ENCODE measurements at places on chromosomes 16 and 17.

DNA sequence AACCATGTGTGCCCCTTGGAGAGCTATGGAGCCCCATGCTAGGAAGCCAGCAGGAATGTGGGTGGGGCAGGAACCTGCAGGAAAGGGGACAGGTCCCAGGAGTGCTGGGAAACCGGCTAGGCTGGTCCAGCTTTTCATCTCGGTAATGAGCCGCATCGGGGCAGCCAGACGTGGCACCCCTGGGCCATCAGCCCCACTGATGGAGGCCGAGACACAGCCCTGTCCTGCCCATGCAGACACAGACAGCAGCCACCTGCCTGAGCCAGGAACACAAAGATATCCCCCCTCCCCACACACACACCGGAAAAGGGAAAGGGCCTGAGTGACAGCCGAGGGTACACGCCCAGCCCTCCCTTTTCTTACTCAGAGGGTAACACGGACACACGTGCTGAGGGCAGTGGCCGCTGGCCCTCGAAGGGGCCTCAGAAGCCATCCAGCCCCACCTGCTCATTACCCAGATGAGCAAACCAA is 18.1 kb downstream of the PPL start:
- DNase-seq = no peak

DNA sequence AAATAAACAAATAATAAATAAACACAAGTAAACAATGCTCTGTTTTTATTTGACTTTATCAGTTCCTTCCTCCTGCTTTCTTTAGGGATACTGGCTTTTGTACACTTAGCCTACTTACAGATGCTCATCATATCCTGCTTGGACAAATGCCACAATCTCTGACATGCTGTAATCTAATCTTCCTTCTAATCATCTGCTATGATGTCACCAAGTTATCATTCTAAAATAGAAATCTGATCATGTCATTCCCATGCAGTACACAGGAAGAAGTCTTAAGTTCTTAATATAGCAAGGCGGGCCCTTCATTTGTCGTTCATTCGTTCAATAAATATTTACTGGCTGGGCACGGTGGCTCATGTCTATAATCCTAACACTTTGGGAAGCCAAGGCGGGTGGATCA is 9.1 kb upstream of the UBB start:
- DNase-seq = no peak

GRCh38 chr16:4515611-4516233 is 22.9 kb downstream of the CDIP1 start:
- no peak for DNase-seq

- DNase-seq = peak; percentile 72
These were observed 16.5 kb upstream of the EEF2K start for GRCh38 chr16:22189473-22190080.

GRCh38 chr16:30054451-30054850 is 11.1 kb upstream of the ALDOA start:
- DNase-seq = no peak

- no peak for DNase-seq
These were observed 47.4 kb downstream of the CYB561 start for GRCh38 chr17:63398680-63399079.

DNA sequence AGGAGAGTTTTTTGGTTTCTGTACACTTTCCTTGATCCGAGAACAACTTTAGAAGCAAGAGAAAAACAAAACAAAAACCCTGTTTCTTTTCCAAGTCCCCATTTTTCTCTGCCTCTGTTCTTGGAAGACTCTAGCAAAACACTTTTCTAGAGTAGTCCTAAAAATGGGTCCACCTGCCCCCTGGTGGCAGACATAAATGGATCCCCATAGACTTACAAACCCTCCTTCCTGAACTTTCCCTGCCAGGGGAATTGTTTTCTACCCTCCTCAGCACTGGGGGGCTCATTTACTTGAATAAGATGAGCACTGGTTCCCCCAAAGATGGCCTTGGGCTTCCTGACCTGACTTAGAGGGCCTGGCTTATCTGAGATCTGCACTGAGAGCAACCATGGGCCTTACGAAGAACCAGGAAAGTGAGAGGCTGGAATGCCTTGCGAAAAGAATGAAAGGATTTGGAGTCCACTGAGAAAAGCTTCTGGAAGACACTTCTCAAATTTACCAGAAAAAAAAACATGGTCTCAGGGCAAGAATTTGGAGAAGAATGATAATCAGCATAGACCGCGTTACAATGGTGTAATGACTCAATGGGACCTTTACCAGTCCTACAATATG is 48.0 kb upstream of the CDYL2 start:
- no peak for DNase-seq

DNA sequence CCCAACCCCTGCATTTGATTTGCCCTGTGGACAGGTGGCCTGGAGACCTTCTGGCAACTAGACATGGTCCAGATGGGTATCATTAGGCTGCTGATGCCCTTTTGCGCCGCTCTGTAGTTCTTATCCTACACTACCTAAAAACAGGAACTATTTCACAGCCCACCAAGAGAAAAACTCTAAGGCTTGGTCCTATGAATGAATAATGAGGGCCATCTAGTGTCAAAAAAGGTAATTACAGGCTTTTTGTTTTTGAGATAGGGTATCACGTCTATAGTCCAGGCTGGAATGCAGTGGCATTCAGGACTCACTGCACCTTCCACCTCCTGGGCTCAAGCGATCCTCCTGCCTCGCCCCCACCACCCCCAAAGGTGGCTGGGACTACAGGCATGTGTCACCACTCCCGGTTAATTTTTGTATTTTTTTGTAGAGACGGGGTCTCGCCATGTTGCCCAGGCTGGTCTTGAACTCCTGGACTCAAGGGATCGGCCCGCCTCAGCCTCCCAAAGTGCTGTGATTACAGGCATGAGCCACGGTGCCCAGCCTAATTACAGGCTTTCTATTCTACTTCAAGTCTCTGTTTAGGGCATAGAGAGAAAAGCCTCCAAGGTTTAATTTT is 20.9 kb downstream of the COIL start:
- DNase-seq = no peak

DNA sequence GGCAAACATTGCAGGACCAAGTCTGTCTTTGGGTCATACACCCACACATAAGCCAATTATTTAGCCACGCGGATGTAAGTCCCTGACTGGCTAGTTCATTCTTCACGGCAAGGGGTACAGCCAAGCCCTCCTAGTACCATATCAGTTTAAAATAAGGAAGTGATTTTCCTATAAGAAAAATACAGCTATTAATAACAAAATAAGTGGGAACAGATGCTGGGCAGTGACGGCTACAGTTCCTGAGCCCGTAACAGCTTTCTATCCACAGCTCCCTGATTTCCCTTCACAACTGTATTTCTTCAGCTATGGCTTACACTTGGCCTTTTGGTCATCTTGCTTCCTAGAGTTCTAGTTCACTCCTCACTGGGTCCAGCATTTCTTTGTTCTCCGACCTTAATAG is 542.4 kb upstream of the C16orf82 start:
- no peak for DNase-seq

DNA sequence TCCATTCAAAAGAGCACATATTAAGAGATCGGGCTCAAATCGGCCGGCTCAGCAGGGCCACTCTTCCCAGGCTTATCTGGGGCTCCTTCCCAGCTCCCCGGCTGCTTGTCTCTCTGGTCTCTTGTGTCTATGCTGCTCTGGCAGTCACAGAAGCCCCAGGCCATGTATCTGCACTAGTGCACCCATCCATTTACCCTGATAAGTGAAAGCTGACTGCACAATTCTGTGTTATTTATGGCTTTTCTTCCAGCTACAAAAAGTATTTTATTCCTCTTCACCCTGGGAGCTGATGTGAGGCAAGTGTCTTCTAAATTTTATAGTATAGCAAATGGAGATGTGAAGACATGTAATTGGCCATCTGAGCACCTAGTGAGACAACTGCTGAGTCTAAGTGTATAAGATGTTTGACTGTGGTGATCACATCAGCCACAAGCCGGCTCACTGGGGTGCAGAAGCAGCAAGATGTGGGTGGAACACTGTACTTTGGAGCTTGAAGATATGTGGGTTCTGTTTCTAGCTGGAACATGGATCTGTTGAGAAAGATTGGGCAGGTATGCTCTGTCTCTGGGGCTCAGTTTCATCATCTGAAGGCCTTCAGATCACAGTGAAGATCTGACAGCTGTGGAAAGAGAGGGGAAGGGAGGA is 78.1 kb upstream of the MPHOSPH6 start:
- DNase-seq = no peak

GRCh38 chr17:51132964-51133319 is 12.3 kb upstream of the SPAG9 start:
- DNase-seq = no peak

DNA sequence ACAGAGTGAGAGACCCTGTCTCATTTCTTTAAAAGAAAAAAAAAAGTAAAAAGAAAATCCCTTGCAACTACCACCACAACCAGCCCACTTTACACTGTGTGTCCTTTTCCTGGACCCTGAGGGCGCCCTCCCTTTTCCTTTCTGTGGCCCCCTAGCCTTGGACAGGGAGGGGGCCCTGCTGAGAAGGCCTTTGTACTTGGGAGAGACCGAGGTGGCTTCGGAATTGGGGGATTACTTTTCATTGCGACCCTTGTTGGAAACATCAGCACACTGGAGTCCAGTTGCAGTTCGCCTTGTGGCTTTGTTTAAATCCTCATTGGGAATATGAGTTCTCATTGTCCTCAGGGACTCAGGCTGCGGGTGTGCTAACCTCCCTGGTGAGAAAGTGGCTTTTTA is 9.4 kb upstream of the DNASE1 start:
- no peak for DNase-seq

DNA sequence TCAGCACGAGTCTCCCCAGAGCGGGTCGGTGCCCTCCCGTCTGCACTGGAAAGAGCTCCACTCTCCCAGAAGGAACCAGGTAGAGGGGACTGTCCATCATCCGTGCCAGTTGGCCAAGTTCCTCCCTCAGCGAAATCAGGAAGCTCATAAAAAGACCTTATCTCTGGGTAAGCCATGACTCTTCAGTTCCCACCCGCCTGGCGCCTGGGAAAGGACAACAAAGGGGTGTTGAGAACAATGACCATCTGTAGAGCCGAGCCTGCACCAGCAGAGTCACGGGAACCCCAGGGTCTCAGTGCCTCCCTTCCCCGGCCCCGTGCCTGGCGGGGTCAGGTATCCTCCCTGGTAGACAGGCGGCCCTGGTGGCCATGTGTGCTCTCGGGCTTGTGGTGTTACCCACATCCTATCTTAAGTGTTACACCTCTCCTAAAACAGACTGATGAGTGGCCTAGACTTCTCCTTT is 190.7 kb downstream of the AXIN2 start:
- no peak for DNase-seq

DNA sequence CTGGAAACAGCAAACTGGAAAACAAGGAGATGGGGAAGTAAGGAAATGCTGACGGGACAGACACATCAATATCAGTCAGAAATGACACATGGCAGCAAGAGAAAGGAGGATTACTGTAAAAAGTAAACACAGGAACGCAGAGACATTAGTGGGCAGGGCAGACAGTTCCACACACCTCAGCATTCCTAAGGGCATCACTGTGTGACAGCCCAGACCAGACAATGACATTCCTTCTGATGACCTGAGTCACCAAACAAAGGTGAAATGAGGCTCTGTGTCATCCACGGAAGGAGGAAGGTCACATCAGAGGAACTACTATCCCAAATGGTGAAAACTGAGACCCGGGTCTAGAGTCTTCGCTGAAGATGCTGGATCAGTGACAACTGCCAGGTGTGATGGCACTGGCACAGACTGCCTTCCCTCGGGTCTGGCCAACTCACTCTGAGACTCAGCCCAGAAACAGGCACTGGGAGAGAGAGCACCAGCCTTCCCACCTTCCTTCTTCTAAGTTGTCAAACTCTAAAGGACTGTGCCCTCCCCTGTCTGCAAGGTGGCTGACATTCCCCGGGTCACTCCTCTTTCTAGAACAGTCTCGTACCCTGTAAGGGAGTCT is 36.7 kb downstream of the TK2 start:
- peak; percentile 26 for DNase-seq

DNA sequence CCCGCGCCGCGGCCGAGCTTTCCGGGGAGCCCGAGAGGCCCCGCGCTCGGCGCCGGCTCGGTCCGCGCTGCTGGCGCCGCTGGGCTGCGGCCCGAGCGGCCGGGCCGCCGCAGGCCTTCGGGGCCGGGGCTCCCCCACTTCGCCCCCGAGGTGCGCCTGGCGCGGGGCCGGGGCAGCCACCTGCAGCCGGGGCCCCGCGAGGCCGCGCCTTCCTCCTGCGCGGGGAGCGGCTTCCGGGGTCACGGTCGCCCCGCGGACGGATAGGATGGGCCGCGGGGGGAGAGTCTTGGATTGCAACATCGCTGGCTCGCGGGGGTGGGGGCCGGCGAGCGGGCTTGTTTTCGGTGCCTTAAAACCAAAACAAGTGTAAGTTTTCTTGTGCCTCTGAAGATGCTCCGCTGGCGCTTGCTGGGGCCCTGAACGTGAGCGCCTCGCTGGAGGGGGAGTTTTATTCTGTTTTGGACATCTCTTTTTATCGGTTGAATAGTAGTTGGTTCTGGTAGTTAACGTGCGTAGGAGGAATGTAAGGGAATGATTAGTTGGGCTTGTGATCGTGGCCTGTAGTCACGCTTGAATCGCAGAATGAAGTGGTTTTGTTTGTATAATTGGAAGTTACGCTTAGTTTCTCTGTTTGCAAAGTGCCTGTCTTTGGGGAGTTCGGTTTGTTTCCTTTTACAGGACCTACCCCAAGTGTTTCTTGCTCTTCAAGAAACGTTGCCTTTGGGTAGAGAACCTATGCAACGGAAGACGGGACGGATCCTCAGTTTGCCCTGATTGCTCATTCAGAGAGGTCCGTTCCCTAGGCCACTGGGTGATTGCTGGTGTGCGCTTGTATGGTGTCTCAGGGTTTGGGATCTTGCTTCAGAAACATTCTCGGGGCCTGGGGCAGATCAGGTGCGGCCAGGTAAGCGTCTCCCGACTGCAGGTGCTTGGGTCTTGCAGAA is 724 bp downstream of the UBE2I start:
- DNase-seq = no peak

DNA sequence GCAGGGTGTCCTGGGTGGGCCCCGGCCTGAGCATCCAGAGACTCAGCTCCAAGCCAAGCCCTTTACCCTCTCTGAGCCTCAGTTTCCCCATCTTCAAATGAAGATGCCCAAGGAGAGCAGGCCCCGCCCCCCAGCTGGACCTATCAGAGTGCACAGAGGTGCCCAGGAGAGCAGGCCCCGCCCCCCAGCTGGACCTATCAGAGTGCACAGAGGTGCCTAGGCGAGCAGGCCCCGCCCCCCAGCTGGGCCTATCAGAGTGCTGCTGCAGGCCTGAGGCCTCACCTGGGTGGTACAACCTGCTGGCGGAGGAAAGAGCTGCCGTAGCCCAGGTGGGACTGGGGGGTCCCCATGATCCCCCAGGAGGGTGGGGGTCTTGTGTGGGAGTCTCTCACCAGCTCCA is 3.4 kb upstream of the SSTR5 start:
- DNase-seq = no peak

DNA sequence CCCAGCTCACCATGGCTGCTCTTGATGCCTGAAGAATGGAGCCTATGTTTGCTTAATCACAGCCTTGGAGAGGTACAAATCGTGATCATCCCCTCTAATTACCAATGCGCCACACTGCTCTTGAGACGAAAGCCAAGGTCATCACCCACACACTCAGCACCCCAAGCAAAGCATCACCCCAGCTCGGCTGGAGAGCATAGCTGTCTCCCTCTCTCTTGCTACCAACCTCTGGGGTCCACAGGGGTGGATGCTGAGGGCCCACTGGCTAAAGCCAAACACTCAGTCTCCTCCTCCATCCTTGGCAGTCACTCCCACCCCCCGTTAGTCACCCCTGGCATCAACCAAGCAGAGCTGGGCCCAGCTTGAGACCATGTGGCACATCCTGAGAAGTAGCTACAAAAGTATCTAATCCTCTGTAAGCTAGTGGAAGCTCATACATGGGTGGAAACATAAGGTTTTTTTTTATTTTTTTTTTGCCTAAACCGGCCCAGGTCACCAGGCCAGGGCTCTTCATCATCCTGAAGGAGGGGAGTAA is 44.8 kb downstream of the PIMREG start:
- DNase-seq = no peak
